ENCODE measurements at places on chromosomes 12 and 14.
A peak's percentile ranks its signal among the peaks of the same experiment; 100 is the strongest.

DNA sequence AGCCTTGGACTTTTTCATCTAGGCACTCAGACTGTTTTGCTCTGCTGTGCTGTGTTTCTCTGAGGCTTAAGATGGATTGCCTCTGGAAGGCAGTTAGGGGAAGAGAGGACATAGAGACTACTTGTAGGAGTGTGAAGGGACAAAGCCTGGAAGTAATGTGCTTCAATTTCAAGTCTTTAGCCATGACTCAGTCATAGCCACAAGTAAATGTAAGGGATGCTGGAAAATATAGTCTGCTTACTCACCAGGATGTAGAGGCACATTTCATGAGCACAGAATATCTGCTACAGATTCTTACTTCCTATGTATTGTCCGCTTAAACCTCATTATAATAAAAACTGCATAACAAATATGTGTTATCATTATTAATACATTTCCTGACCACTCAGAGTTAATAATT is 794.3 kb upstream of the NOVA1 start:
- no peak for DNase-seq

DNA sequence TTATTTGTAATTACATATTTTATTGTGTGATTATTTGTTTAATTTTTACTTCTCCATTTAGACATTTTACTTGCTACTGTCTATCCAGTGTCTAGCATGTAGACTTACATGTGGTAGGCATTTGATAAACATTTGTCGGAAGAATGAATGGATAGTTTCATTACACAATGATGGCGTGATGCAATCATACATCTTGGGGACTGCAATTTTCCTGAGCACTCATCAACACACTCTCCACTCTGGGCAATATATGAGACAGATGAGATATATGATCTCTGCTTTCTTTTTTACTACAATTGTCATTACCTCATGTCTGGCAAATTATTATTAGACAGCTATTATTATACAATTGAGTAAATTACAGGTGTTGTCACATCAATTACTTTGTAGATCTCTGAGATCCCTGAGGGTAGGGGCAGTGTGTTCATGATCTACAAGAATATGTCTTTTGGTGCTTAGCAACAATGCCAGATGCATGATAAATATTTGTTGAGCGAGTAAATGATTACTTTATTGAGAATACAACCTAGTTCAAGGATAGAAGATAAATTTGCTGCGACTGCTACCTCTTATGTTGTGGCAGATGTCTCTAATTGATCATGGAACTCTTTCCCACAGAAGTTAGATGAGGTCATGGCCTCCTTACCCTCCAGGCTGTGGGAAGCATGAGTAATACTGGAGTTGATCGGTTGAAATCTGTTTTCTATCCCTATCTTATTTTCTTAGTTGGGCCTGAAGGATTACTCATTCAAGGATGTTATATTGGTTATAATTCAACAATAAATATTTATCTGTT is 416.0 kb downstream of the LRIG3 start:
- no peak for DNase-seq

GRCh38 chr14:100104523-100105300 is 39.5 kb downstream of the EVL start:
- DNase-seq: peak; percentile 32

DNA sequence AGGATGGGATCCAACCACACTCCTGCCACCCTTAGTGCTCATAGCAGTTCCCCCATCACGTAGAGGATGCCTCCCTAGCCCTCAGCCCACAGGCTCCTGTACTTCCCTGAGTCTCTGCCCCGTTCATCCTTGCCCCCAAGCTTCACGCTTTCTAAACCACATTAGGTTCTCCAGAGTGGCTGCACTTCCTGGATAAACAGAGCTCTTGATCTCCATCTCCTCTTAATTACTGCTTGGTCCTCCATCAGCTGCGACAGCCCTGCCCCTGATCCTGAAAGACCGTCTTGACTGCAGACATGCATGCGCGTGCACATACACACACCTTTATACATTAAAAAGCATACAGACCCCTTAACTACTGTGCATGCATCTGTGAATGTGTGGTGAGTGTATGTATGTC is 530.0 kb downstream of the BCL11B start:
- no peak for DNase-seq

DNA sequence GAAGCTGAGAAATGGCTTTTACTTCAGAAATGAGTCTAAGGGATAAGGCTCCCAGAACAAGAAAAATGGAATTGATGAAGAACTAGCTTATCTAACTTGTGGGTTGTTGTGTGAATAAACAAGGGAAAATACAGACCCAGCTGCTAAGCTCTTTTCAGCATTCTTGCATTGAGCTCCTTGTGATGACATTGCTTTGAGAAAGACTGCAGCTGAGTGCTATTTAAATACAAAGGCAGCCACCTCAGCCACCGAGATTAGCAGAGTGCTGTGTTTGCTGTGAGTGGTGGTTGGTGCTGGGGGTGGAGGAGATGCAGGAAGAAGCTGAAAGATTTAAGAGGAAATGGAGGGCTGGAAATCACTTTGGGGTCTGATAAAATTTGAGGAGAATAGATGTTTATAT is 396.0 kb upstream of the PRICKLE1 start:
- no peak for DNase-seq

- peak; percentile 72 for DNase-seq
Observed at GRCh38 chr12:14995583-14996425, 23.0 kb downstream of the PDE6H start.

DNA sequence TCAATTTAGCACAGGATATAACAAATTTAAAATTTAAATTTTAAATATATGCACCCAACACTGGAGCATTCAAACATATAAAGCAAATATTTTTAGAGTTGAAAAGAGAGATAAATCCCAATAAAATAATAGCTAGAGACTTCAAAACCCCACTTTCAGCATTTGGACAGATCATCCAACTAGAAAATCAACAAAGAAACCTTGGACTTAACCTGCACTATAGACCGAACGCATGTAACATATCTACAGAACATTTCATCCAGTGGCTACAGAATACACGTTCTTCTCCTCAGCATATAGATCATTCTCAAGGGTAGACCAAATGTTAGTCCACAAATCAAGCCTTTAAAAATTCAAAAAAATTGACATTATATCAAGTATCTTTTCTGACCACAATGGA is 64.0 kb downstream of the SPTSSA start:
- DNase-seq: no peak

DNA sequence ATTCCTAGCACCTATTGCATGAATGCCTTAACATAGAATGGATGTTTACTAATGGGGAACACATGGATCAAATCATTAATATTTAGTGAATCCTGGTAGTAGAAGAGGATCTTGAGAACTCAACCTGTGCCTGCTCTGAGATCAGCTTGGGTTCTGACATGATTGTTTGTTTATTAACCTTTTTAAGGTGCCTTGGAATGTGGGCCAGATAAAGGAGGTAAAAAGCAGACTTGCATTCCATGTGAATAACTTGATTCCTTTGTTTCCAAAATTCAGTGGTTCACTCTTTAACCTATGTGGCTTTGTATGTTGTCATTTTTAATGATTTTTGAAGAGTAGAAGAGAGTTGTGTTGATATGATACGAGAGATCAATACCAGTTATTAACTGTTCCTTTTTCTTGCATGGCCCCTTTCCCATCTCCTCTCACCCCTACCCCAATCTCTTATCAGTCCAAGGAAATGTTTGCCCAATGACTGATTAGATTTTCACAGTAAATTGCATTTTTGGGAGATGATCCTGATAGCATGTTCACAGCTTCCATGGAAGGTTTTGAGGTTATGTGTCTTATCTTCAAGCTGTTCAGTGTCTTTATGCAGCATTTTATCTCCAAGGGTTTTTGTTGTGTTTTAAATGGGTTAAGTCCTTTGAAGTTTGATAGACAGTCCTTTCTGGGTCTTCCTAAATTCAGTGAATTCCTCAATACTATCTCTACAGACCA is 193.7 kb upstream of the FRMD6 start:
- DNase-seq: no peak

DNA sequence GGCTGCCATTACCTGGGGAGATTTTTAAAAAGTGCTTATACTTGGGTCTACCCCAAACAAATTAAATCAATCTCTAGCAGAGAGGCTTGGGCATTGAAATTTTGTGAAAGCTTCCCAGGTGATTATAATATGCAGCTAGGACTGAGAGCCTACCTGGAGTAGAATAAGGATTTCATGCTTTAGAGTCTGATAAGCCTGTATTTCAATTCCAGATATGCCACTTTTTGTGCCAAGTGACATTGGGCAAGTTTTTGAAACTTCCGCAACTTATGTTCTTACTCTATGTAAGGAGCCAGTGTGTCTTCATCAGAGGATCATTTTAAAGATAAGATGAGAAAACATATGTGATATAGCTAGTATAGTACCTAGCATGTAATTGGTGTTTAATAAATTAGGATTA is 159.8 kb upstream of the LRIG3 start:
- DNase-seq: no peak

DNA sequence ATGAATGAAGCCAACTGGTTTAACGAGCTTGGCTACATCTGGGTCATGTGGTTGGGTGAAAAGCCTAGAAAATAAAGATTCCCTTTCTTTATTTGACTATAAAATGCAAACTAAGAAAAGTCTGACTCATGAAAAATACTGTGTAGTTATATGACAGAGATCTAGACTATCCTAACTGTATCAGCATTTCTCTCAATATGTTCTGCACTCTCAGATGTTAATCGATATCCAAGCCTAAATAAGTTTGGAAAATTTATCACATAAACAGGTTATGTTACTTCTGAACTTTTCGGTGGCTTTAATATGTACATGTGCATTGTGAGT is 133.1 kb downstream of the DAAM1 start:
- no peak for DNase-seq

- DNase-seq: no peak
Observed at GRCh38 chr14:51676549-51676948, 24.8 kb downstream of the FRMD6 start.

DNA sequence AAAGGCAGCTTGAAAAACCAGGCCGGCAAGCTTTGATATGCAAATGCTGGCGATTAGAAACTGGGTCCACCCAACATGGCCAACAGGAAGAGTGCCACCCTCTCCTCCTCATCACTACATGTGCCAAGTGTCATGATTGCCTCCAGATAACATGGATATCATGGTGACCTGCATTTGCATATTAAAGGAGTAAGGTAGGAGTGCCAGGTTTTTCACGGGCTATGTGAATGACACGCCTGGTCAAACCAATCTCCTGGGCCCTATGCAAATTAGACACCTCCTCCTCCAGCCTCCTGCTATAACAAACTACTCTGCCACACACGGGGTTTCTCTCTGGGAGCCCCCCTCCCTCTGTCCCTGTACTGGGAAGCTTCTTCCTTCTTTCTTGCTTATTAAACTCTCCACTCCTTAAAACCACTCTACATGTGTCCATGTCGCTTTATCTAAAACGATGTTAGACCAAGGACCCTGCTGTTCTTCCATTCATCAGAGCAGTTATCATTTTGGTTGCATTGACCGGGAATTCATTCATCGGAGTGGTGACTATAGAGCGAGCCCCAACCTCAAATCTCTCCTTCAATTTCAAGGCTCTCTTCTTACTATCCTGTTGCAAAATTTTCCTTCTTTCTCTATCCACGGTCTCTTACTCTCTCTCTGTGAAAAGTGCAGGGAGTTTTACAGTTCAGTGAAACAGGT is 27.5 kb downstream of the APOBEC1 start:
- no peak for DNase-seq

- DNase-seq: no peak
Observed at GRCh38 chr14:89374908-89375307, 42.1 kb downstream of the FOXN3 start.

DNA sequence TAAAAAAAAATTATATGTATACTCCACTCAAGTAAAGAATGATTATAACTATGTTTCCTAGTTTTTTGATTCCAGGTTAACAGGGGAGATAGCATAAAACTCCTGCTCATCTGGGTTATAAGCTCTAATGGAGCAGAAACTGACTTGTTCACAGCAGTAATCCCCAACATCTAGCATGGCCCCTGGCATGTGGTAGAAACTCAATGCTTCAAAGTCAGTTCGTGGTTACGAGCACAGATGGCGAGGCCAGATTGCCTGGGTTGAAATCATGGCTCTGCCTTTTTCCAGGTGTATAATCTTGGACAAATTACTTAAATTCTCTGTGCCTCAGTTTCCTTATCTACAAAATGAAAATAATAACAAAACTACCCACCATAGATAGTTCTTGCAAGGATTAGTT is 183.8 kb downstream of the TTC7B start:
- DNase-seq: no peak

DNA sequence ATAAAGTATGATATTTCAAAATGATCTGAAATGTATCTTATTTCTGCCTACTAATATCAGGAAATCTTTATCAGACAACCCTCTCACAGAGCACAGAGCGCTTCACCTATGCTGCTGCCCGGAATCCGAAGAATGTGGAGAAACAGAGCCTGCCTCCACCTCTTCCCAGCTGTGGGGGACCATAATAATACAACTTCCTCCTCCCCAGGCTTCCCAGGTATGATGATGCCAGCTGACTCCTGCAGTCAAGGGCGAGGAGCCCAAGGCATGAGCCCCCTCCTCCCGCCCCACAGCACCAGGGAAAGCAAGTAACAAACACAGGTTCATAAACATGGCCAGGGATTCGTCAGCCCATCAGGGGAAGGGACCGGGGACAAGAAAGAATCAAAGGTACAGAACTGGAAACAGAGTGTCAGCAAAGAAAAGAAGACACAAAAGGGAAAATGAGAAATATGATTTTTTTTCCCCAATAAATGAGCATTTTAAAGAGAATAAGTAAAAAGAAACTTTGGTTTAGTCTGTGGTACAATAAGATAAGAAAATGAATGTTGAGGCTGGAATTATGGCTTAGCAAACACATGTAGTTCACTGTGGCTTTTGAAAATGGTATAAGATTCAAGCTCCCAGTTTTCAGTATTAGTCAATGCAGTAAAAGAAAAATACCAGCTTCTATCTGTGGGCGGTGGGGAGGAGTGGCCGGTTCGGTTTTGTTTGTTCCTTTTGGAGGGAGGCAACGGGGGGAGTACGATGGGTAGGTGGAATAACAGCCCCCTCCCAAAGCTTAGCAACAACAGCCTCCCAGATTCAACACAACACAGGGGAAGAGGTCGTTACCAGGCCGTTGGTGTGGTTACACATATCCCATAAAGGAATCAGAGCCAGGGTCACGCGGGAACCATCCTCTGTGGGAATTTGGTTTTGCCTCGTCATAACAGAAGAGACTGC is 68.3 kb downstream of the SETD3 start:
- DNase-seq: no peak
